ENCODE measurements at places on chromosomes 5 and 9.
A peak's percentile ranks its signal among the peaks of the same experiment; 100 is the strongest.

GRCh38 chr5:20636686-20637085, 648.7 kb upstream of the CDH18 start:
- no peak for DNase-seq

DNA sequence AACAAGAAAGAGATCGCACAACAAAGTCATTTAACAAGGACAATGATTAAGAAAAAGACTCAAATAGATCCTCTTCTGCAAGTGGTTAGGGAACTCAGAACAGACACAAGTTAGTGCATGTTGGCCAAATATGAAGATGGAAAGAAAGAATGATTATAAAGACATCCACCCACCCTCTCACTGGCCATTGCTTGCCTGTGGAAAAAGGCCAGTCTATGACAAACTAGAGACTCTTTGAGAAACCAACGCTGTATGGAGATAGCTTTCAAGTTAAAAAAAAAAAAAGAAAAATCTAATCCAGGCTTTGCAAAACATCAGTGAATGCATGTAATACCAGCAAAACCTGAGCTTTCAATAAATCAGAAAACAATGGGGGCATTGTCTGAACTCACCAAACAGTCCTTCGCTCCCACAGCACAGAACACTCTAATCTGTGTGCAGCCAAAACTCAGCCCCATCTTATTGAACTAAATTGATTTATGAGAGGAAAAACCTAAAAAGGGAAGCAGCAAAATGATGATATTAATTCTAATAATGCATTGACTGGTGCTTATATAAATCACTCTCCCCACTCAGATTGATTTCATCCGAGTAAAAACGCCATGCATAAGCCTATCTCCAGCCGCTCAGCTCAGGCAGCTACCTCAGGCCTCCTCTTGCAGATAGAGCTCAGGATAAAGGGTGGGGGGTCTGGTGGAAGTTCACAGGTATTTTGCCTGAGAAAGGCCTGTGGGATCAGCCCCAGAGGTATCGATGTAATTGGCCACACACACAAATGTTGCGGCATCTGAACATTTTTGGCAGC, 547.1 kb downstream of the CCDC171 start:
- no peak for DNase-seq

DNA sequence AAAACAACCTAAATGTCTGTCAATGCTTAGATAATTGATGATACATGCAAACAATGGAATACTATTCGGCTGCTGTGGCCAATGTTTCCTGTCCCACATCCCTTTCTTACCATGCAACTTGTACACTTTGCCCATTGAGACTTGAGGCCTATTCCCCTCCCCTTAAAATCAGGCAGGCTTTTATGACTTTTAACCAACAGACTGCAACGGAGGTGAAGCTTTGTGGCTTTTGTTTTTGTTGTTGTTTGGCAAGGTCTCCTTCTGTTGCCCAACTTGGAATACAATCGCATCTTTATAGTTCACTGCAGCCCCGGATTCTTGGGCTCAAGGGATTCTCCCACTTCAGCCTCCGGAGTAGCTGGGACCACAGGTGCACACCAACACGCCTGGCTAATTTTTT, 5.8 kb upstream of the SLC26A2 start:
- DNase-seq = no peak

DNA sequence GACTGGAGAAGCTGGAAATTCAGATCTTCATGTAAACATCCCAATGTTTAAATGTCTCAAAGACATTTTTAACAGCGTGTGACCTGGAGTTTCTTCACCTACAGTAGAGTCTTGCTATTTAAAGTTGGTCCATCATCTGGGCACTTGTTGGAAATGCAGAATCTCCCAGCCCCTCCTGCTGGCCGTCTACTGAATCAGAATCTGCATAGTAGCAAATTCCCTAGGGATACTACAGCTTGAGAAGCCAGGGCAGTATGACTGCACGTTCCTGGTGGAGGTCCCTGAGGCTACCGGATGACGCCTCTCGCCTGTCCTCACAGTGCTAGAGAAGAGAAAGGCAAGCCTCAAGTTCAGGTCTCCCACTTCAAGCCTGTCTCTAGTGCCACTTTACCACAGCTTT, 15.7 kb downstream of the SAP30L start:
- peak; percentile 20 for DNase-seq

- no peak for DNase-seq
Measured at GRCh38 chr5:172585114-172585513, 55.9 kb upstream of the NEURL1B start.

GRCh38 chr5:67576112-67576511, 379.5 kb upstream of the CD180 start:
- DNase-seq = no peak

- DNase-seq = no peak
Measured at GRCh38 chr9:132233138-132233537, 71.3 kb downstream of the NTNG2 start.

GRCh38 chr9:104944356-104944755, 16.4 kb upstream of the ABCA1 start:
- no peak for DNase-seq

DNA sequence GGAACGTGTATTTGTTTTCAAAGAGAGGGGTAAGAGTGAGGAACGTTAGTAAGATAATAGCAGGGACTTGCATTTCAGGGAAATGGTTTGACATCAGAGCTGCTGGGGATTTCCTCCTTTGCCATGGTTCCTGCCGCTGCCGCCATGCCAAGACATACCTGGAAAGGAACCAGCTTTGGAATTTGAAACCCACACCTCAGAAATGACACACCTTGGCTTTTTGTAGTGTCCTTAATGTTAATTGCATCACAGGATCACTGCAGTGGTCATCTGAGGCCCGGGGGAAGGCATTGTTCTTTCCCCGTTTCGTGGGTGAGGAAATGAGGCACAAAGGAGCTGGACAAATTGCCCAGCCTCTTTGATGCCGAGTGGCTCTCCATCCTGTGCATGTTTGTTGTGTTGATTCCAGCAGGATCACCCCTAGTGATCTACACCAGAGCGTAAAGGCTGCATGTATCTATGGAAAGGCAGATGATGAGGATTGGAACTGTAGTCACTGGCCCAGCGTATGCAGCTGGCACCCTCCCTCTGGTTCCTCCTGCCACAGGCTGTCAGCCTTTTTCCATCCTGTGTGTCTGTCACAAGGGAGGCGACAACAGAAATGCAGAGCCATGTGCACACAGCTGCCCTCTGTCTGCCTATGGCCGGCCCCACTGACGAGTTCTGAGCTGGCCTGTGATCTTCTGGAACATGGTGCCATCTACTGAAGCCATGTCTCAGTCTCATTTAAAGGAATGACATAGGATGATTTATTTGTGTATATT, 37.8 kb downstream of the SLC46A2 start:
- DNase-seq = no peak

DNA sequence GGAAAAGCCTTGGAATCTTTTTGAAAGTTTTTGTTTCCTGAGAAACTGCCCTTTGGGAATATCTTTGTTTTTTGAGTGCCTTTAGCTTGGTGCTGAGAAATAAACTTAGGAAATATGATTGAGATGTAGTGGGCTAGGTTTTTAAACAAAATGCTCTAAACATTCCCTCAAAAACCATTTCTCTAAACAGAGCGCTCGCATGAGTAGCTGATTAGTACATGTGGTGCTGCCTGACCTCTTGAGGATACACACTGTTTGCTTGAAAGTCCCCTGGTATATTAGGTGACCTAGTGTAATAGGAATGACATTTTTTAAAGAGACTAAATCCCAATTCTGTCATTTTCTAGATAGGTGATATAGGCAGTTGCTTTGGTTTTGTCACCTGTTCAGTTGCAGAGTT, 132.3 kb downstream of the ADAMTSL1 start:
- no peak for DNase-seq

GRCh38 chr5:58851571-58851970, 268.7 kb downstream of the RAB3C start:
- no peak for DNase-seq

- no peak for DNase-seq
Measured at GRCh38 chr9:120368799-120369198, 211.2 kb downstream of the CDK5RAP2 start.

DNA sequence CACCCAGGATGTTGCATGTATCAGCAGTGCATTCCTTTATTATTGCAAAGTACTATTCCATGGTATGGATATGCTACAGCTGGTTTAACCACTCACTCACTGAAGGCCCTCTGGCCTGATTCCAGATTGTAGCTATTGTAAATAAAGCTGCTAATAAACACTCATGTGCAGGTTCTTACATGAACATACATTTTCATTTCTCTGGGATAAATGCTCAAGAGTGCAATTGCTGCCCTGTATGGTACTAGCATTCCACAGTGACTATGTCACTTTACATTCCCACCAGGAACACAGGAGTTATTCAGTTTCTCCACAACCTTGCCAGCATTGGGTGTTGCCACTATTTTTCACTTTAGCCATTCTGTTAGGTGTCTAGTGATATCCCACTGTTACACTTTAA, 267.6 kb downstream of the SPOCK1 start:
- DNase-seq = no peak

DNA sequence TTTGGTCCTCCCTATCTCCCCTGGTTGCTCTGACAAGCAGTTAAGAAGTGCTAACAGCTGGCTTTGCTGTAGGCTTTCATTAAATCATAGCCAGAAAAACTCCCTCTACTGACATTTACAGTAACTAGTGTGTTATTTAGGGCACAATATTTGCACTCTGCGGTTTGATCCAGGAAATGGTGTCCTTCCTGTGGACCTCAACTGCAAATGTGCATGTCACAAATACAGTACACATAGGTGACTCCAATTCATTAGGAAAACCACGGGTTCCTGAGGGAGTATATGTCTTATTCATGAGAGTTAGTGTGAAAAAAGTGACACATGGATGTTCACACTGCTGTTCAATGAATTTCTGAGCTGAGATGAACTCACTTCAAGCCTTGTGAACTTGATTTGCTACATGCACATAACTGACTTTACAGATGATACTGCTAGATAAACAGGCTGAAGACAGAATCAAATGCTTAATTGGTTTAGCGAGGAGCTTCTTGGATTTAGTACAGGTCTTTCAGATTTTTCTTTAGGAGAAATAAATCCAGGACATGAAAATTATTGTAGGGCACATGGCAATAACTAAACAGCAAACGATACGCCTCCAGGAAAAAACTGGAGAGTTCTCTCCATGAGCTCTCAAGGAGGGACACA, 281.5 kb downstream of the EFNA5 start:
- DNase-seq = peak; percentile 42

GRCh38 chr5:129963359-129963758, 59.1 kb downstream of the CHSY3 start:
- no peak for DNase-seq

DNA sequence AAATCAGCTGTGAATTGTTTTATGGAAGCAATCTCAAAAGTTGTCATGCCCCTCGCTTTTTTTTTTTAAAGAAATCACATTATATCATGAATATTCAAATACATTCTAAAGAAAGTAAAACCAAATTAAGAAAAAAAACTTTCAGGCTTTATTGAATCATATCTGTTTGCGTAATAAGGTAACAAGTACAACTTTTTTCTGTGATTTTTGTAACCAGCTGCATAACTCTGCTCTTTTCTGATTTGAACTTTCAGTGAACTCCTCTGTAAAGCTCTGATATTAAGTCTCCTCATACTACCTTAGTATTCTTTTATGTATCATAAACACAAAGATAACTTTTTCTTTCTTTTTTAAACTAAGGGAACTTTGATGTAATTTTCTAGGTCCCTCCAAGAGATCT, 65.3 kb downstream of the CWC27 start:
- DNase-seq = no peak

GRCh38 chr5:135221187-135221473, 177.9 kb downstream of the MACROH2A1 start:
- DNase-seq = no peak

DNA sequence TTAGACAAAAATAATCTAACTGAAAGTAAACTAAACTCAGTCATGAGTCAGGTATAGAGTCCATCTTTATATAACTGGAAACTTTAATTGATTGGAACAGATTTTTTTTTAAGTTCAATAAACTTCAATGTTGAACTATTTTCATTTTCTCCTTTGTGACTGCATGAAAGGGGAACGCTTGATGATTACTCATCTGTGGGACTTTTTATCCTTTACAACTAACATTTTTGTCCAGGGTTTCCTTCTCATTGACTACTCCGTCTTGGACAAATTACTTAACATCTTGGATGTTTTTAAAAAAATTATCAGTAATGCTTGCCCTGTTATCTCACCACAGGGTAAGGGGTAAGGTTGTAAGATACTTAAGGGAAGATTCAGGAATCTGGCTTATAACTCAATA, 1658.4 kb downstream of the MAT2B start:
- no peak for DNase-seq

DNA sequence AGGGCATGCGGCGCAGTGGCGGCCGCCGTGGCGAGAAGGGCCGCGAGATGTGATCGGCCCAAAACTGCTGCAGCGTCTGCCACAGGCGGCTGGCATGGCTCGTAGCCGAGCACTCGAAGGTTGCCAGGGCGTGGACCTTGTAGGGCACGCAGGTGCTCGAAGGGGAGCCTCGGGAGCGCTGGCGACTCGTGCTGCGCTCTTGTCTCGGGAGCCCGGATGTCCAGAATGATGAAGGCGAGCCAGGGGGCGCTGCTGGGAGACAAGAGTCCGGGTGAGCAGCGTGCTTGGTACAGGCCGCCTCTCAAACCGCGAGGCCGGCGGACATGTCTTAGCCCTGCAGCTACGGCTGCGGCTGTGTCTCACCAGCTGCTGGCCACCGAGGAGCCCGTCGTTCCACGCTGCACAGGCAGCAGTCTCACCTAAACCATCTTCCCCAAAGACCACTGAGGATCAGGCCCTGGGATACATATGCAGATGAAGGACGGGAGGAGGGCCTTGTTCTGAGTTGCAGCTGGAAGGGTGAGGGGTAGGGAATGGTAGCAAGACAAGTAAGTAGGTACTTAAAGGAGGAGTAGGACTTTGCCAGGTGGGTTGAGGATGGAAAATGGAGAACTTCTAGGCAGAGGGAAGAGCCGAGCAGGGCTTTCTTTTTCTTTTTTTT, 1.7 kb downstream of the CBY3 start:
- DNase-seq = no peak

GRCh38 chr9:25636026-25636425, 42.2 kb downstream of the TUSC1 start:
- no peak for DNase-seq

DNA sequence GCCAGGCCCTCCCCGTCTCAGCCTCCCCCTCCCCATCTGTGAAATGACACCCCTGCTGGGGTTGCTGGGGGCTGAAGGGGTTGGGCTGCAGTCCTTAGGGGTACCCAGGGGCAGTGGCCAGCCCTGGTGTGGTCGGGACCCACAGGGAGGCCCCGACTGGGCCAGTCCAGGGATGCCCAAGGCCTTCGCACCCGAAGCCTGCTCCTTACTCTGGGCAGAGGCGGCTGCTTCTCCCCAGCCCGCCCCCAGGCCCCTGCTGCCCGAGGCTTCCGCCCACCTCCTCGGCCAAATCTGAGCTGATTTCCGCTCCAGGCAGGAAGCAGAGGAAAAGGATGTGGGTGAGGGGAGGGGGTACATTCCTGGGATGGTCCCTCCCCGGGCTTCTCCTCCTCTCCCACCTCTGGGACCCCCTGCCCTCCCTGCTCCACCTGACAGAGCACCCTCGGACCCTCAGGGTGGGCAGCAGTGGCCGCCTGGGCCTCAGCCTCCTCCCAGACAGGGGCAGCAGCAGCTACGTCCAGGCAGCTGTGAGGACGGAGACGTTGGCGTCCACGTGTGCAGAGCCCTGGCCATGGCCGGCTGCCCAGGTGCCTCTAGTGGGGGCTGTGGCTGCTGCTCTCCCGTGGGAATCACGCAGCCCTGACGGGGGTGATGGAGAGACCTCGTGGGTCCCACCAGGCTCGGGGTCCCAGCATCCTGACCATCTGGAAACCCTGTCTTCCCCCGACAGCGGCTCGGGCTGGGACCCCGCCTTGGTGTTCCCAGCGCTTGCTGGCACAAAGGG, 4.2 kb upstream of the NRARP start:
- no peak for DNase-seq

GRCh38 chr5:72271702-72272101, 48.3 kb downstream of the MRPS27 start:
- DNase-seq = peak; percentile 86

- no peak for DNase-seq
Measured at GRCh38 chr9:34046784-34047379, 1.8 kb downstream of the UBAP2 start.

Measured in DMS 273 treated with DMSO at 0.1 percent for 48 hours (cell line).